ENCODE measurements at places on chromosomes 7 and 10. TPM values are rescaled to one million over a fixed set of nuclear protein-coding genes. Genes with fewer than 3 reads are reported as not detected.

EBLN1 gene
- total RNA-seq: not detected

CUBN gene
- total RNA-seq: 3.1 TPM

STOX1 gene
- total RNA-seq: 0.12 TPM

PSMC2 gene
- 91.1 TPM for total RNA-seq

ADCY1 gene
- total RNA-seq: not detected

SFTPA2 gene
- total RNA-seq: not detected

ZNF804B gene
- total RNA-seq: not detected

ADAMTS14 gene
- not detected for total RNA-seq

LARP4B gene
- 59.4 TPM for total RNA-seq

CACNB2 gene
- not detected for total RNA-seq

- no peak overlapping the region for H3K27ac ChIP-seq
- DNase-seq: no peak
- peaks cover 59% of the 10 kb centered on the region for H3K4me1 ChIP-seq
- no peak overlapping the region for H3K4me3 ChIP-seq
- no peaks in the 10 kb centered on the region for H3K36me3 ChIP-seq
Observed at GRCh38 chr7:151513133-151513532, 6.6 kb downstream of the RHEB start.

GRCh38 chr10:89745903-89746302, 44.5 kb downstream of the KIF20B start:
- no peak for DNase-seq
- H3K4me1 ChIP-seq: peaks cover 2% of the 10 kb centered on the region
- no peaks in the 10 kb centered on the region for H3K36me3 ChIP-seq
- no peak overlapping the region for H3K27ac ChIP-seq
- no peaks in the 10 kb centered on the region for H3K27me3 ChIP-seq
- no peak overlapping the region for H3K4me3 ChIP-seq

- peaks cover 11% of the 10 kb centered on the region for H3K36me3 ChIP-seq
- no peak overlapping the region for H3K27ac ChIP-seq
- no peak for DNase-seq
- peaks cover 22% of the 10 kb centered on the region for H3K27me3 ChIP-seq
Observed at GRCh38 chr7:129122751-129123509, 21.6 kb upstream of the TSPAN33 start.

GRCh38 chr10:102919246-102919959, 1.3 kb downstream of the CNNM2 start:
- no peaks in the 10 kb centered on the region for H3K36me3 ChIP-seq
- H3K4me1 ChIP-seq: peaks cover 46% of the 10 kb centered on the region
- no peak for DNase-seq
- H3K27ac ChIP-seq: peak overlapping the region; percentile 87

- no peaks in the 10 kb centered on the region for H3K4me1 ChIP-seq
- H3K27ac ChIP-seq: no peak overlapping the region
- peaks cover 17% of the 10 kb centered on the region for H3K27me3 ChIP-seq
- DNase-seq: no peak
- no peaks in the 10 kb centered on the region for H3K36me3 ChIP-seq
- no peak overlapping the region for H3K4me3 ChIP-seq
Observed at GRCh38 chr7:12607134-12607533, 36.6 kb downstream of the SCIN start.

DNA sequence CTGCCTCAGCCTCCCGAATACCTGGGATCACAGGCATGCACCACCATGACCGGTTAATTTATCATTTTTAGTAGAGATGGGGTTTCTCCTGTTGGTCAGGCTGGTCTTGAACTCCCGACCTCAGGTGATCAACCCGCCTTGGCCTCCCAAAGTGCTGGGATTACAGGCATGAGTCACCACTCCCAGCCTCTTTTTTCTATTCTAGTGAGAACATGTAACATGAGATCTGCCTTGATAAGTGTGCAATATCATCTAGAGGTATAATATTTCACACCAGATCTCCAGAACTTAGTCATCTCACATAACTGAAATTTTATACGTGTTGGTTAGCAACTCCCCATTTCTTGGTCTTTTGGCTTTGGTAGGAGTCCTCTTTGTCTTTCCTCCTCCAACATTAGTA, 656.9 kb downstream of the CNTNAP2 start:
- no peaks in the 10 kb centered on the region for H3K36me3 ChIP-seq
- no peak for DNase-seq
- no peak overlapping the region for H3K4me3 ChIP-seq
- no peak overlapping the region for H3K27ac ChIP-seq
- H3K27me3 ChIP-seq: no peaks in the 10 kb centered on the region

DNA sequence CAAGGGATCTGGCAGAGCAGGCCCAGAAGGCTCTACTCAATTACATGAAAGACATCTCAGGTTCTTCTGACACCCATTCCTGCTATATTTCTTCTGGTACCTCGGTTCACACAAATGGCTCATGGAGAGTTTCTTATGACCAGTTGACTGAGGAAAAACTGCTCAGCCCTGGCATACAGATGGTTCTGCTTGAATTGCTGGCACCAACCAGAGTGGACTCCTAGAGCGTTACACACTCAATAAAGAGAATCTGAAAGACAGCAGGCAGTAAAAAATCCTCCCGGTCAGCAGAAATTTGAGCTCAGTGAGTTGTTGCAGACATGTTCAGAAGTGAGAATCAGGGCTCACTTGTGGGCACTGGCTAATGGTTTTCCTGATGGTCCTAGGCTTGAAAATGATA, 434.4 kb downstream of the TCERG1L start:
- no peak for DNase-seq
- H3K4me1 ChIP-seq: no peaks in the 10 kb centered on the region
- H3K36me3 ChIP-seq: no peaks in the 10 kb centered on the region
- no peak overlapping the region for H3K27ac ChIP-seq

DNA sequence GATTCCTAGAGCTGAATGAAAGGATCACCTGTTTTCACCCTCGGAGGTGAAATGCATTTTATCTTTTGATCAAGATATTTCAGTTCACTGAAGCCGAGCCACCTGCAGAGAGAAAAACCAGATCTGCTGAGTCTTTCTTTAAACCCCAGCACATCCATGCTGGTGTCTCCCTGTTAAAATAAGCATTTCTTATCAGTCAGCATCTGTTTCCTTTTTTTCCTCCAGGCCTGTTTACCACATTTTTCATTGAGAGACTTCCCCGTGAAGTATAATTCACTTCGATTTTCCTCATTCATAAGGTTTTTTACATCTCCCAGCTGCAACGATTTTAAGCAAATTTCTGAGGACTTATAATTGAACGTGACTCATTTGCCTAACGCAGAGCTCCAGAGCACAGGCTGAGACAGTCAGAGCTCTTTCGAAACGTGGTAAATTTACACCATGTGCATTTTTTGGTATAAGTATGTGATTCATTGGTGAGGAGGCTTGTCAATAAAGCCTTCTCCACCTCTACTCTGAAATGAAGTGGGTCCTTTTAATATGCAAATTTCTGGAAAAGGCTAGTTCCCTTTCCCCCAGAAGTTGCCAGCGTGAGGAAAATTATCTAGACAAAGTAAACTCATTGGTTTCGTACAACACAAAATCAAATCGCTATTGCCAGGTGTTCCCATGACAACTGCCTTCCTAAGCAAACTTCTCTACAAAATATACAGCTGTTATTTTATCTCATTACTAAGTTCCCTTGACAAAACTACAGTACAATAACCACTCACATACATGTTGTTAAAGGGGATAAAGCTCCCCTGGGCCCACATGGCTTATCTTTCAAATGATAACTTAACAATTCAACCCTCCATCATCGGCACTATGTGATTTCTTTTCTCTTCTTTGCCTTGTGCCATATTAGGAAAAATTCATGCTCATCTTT, 374.8 kb upstream of the AKR1E2 start:
- peaks cover 3% of the 10 kb centered on the region for H3K4me1 ChIP-seq
- no peak overlapping the region for H3K4me3 ChIP-seq
- H3K27me3 ChIP-seq: no peaks in the 10 kb centered on the region
- no peaks in the 10 kb centered on the region for H3K36me3 ChIP-seq
- H3K27ac ChIP-seq: no peak overlapping the region

- DNase-seq: no peak
- no peaks in the 10 kb centered on the region for H3K36me3 ChIP-seq
- no peak overlapping the region for H3K27ac ChIP-seq
- no peaks in the 10 kb centered on the region for H3K4me1 ChIP-seq
- no peaks in the 10 kb centered on the region for H3K27me3 ChIP-seq
Observed at GRCh38 chr7:81990395-81990794, 220.5 kb upstream of the HGF start.

GRCh38 chr7:21966271-21966670, 20.6 kb upstream of the CDCA7L start:
- H3K4me3 ChIP-seq: no peak overlapping the region
- H3K27me3 ChIP-seq: peaks cover 20% of the 10 kb centered on the region
- peaks cover 5% of the 10 kb centered on the region for H3K4me1 ChIP-seq
- H3K36me3 ChIP-seq: peaks cover 4% of the 10 kb centered on the region
- no peak overlapping the region for H3K27ac ChIP-seq

DNA sequence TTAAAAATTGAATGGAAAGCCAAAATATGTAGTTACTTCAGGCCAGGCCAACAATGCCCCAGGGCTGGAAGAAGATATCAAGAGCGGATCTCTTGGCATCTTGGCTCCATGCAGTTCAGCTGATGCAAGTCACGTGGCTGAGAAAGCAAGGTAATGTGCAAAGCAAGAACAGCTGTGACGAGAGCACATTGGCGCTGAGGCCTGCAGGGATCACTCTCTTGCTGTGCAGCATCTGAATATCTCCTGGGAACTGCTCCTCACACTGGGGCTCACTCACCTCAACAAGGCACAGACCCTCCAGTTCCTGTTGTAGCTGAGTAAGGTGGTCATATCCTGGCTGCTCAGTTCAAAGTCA, 14.0 kb downstream of the AKR1B1 start:
- no peak overlapping the region for H3K27ac ChIP-seq
- no peaks in the 10 kb centered on the region for H3K4me1 ChIP-seq
- no peak overlapping the region for H3K4me3 ChIP-seq
- H3K36me3 ChIP-seq: peaks cover 19% of the 10 kb centered on the region
- no peaks in the 10 kb centered on the region for H3K27me3 ChIP-seq
- no peak for DNase-seq

- H3K27ac ChIP-seq: no peak overlapping the region
- no peaks in the 10 kb centered on the region for H3K36me3 ChIP-seq
- H3K27me3 ChIP-seq: peaks cover 35% of the 10 kb centered on the region
- H3K4me3 ChIP-seq: peak overlapping the region; percentile 77
- DNase-seq: no peak
Observed at GRCh38 chr7:157690833-157691585, 354.2 kb downstream of the DNAJB6 start.

GRCh38 chr10:132151286-132151950, 35.3 kb upstream of the DPYSL4 start:
- no peak overlapping the region for H3K27ac ChIP-seq
- no peaks in the 10 kb centered on the region for H3K27me3 ChIP-seq
- no peaks in the 10 kb centered on the region for H3K4me1 ChIP-seq
- no peaks in the 10 kb centered on the region for H3K36me3 ChIP-seq

- no peak for DNase-seq
- no peak overlapping the region for H3K4me3 ChIP-seq
- no peaks in the 10 kb centered on the region for H3K36me3 ChIP-seq
- H3K27ac ChIP-seq: no peak overlapping the region
Observed at GRCh38 chr7:340979-341694, 51.2 kb downstream of the FOXL3 start.

GRCh38 chr7:50838675-50839377, 56.1 kb upstream of the GRB10 start:
- no peaks in the 10 kb centered on the region for H3K36me3 ChIP-seq
- H3K27ac ChIP-seq: no peak overlapping the region
- DNase-seq: no peak
- H3K4me1 ChIP-seq: no peaks in the 10 kb centered on the region
- peaks cover 34% of the 10 kb centered on the region for H3K27me3 ChIP-seq

DNA sequence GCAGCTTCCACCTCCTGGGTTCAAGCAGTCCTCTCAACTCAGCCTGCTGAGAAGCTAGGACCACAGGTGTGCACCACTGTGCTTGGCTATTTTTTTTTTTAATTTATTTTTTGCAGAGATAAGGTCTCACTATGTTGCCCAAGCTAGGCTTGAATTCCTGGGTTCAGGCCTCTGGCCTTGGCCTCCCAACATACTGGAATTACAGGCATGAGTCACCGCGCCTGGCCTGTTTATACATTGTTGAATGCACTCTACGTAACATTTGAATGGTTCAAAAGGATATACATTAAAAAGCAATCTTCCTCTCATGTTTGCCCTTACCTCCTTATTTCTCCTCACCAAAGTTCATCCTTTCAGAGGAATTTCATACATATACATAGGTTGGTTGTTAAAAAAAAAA, 7.2 kb upstream of the SNX10 start:
- no peak overlapping the region for H3K27ac ChIP-seq
- peaks cover 7% of the 10 kb centered on the region for H3K4me1 ChIP-seq
- H3K27me3 ChIP-seq: no peaks in the 10 kb centered on the region
- H3K36me3 ChIP-seq: no peaks in the 10 kb centered on the region

- no peak overlapping the region for H3K4me3 ChIP-seq
- peaks cover 11% of the 10 kb centered on the region for H3K4me1 ChIP-seq
- peaks cover 9% of the 10 kb centered on the region for H3K36me3 ChIP-seq
- no peaks in the 10 kb centered on the region for H3K27me3 ChIP-seq
Observed at GRCh38 chr10:102141583-102142107, 8.8 kb downstream of the PPRC1 start.

DNA sequence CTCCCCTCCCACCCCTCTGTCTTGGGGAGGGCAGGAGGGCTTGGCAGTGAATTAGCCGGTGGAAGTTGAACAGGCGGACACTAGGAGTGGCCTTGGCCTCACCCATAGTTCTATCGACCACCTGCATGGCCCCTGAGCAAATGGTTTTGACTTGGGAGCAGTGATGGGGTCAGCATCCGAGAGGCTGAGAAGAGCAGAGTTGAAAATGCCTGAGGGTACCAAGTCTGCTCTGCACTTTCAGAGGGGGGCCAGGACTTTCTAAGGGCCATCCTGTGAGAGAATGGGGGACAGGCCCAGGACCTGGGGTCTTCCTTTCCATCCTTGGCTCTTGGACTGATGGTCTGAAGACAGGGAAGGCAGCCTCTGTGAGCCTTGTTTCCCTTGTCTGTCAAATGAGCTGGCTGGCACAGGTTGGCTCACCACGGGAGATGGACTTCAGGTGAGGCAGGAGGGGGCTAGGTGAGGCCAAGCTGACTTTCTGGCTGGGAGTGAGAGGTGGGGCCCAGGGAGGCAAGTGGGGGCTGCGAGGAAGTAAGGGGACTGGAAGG, 29.4 kb downstream of the CDH23 start:
- H3K4me3 ChIP-seq: no peak overlapping the region
- peaks cover 5% of the 10 kb centered on the region for H3K4me1 ChIP-seq
- H3K36me3 ChIP-seq: peaks cover 2% of the 10 kb centered on the region

GRCh38 chr10:17081431-17081830, 48.2 kb downstream of the CUBN start:
- H3K4me3 ChIP-seq: no peak overlapping the region
- no peak overlapping the region for H3K27ac ChIP-seq
- H3K4me1 ChIP-seq: peaks cover 3% of the 10 kb centered on the region

DNA sequence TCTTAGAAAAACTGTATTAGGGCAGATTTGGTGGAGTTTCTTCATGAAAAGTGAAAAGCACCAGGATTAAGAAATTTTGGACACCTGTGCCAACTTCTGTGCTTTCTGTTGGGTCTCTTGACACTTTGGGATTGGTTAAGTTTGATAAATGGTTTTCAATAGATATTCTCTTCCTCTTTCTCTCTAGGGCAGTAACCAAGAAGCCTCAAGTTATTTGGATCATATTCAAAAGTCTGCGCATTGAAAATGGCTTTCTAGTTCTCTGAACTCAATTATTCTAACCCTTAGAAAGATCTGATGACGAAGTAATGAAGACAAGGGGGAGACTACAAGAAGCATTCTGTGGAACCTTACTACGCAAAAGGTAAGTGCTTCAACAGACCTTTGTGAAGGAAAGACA, 144.0 kb upstream of the CCDC6 start:
- no peaks in the 10 kb centered on the region for H3K4me1 ChIP-seq
- DNase-seq: no peak
- no peak overlapping the region for H3K4me3 ChIP-seq
- no peaks in the 10 kb centered on the region for H3K27me3 ChIP-seq
- H3K36me3 ChIP-seq: peaks cover 3% of the 10 kb centered on the region

GRCh38 chr10:60856405-60856804, 78.1 kb downstream of the CDK1 start:
- H3K4me3 ChIP-seq: no peak overlapping the region
- H3K36me3 ChIP-seq: no peaks in the 10 kb centered on the region
- H3K4me1 ChIP-seq: no peaks in the 10 kb centered on the region
- H3K27ac ChIP-seq: no peak overlapping the region
- peaks cover 16% of the 10 kb centered on the region for H3K27me3 ChIP-seq
